Activated T-cell treated with anti-CD3 and anti-CD28 coated beads for 4 hours (primary cell): ENCODE measurements at places on chromosomes 4 and X.

- no peak for DNase-seq
These were observed 48.8 kb downstream of the FAM120C start for GRCh38 chrX:54134269-54134668.

GRCh38 chr4:185227713-185228278, 18.4 kb downstream of the SNX25 start:
- no peak for DNase-seq

DNA sequence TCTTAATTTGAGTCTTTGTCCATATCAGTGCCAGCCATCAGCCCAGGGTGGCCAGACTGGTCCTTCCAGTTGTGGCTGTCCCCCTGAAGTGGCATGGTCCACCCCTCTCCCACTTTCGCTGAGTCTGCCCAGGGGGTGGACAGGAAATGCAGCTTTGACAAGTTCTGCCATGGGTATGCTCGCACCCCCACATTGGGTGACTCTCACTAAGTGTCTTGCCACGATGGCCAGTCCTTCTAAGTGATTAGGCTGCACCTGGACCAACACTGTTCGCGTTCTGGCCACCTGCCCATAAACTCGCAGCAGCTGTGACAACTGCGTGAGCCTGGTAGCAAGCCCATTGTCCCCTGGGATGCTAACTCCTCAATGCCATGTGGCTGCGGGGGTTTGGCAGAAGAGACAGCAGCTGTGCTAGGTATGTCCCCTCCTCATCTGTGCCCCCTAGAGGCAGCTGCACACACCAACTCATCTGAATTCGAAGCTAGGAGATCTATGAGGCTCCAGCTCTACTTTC, 10.0 kb upstream of the LNX1 start:
- DNase-seq, result no peak

DNA sequence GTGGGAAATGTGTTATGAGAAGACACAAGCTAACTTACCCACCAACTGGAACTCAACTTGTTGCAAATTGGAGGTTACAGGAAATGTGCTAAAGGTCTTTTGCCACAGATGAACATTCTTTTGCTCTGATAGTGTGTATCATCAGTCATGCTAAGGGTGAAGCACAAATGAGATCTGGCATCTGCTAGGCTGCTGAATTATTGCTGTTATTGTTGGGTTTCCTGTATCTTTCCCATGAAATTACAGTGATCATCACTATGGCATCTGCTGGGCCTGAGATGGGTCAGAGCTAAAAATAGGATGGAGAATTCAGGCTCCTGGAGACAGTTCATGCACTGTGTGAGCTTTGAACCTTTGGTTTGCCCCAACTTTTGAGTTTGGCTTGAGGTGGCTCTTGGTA, 124.5 kb downstream of the NPNT start:
- DNase-seq, result no peak

DNA sequence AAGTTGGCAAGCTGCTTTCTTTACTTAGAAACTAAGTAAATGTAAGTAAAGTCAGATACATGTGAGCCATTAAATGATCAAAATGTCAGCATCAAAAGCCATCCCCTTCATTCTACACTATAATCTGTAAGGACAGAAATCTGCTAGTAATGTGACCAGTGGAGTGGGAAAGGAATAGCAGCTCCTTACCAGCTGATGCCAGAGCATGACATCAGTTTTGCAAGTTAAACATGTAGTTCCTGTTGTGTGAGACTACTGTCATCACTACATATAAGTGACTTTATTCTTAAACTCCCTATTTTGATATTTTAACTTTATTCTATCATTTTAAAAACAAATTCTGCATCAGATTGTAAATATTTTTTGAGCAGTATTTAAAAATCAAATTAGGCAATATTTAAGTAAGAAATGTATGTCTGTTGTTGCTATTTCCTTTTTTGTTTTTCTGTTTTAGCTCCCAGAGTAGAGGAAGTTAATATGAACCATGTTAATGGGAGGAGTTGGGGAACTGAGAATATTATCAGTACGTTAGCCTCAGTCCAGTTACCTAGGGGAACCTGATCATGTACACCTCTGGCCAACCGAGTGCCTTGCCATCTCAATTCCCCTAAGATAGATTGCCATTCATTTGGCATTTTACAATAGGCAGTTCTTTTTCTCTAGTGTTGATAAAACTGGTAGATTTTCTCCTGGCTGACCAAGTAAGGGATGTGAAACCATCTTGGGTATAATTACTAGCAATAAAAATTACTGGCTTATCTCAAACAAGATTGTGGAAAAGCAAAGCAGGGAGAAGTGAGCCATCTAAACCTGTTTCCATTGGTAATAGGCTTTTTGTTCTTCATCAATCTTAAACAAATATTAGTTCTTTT, 34.7 kb downstream of the CCNI start:
- no peak for DNase-seq

DNA sequence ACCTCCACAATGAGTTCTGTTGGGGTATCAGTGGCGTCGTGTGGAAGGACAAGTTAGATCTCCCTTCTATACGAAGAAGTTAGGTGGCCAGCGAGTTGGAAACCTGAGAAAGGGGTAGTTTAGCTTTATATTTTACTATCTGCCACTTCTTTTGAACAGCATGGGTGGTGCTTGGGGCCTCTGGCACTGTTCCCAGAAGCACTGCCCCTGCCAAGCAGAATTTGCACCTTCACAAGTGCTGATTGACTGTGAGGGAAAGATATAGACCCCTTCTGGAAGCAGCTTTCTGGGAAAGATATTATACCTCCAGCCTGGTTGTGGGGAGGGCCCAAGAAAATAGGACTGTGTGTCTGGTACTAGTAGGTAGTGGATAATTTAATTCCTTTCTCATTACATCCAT, 246.9 kb downstream of the FBXO8 start:
- DNase-seq, result no peak

DNA sequence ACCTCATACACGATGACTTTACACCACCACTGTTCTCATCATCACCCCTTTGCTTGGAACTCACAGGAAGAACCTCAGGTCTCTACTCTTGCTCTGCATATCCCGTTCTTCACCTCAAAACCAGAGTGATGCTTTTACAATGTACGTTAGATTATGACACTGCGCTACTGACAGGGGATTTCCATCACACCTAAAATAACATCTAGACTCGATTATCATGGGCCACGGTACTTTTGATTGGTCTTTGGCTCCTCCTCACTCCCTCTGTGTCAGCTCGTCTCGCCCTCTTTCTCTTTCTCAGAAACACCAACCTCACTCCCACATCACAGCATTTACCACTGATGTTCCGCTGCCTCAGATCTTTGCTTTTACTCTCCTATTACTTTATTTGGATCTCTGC, 172.4 kb downstream of the TLL1 start:
- DNase-seq, result no peak

DNA sequence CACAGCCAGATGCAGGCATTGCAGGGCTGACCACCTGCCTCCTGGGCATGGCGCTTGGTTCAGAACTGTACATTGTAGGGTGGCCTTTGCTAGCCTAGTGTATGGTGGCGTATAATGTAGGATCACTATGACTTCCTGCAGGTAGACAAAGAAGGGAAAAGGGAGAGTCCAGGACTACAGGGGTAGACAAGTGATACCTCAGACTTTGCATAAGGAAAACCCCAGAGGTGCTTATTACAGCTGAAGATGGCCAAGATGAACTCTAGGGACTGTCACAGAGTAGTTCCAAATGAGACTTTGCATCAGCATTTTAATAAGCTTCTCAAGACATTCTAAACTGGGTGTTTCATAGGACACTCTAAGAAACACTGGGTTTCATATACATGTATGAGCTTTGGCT, 116.4 kb upstream of the PUDP start:
- no peak for DNase-seq

DNA sequence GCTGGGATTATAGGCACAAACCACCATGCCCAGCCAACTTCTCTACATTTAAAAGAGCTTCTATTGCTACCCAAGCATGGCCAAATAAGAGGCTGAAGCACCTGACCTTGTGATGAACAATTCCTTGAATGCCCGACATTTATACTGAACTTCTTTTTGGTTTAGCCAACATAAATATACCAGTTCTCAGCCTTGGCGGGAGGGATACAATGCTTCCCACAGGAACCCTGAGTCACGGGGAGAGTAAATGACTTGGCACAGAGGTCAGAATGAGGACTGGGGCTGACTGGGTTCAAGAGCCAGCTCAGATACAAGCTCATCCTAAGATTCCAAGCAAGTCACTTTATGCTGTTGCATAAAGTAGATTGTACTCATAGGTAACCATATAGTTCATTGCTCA, 6.1 kb downstream of the HOPX start:
- DNase-seq, result no peak

- no peak for DNase-seq
These were observed 69.2 kb downstream of the PRDM5 start for GRCh38 chr4:120853161-120853935.

GRCh38 chrX:133350751-133351150, 64.5 kb downstream of the GPC4 start:
- DNase-seq, result no peak

DNA sequence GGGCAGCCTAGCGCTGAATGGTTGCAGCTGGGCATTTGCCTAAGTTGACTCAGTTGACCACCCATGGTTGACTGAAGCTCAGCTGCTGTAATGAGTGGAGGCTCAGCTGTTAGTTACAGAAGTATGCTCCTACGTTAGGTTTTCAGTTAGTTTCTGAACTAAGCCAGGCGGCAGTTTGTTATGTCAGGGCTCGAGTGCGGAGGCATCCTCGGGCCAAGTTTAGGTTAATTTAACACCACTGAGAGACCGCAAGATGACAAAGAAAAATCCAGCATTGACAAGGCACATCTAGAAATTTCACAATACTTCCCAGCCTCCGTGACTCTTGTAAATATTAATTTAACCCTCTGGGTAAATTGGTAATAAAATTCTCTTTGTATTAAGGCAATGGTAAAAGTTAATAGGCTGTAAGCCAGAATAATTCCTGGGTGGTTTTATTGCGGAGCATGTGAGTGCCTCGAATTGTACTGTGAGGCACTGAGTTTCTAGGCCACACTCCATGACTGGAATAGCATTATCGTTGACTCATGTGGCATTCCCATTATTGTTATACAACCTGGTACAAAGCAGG, 33.1 kb upstream of the CDKN2AIP start:
- no peak for DNase-seq

GRCh38 chr4:16120720-16121119, 36.9 kb upstream of the PROM1 start:
- no peak for DNase-seq

DNA sequence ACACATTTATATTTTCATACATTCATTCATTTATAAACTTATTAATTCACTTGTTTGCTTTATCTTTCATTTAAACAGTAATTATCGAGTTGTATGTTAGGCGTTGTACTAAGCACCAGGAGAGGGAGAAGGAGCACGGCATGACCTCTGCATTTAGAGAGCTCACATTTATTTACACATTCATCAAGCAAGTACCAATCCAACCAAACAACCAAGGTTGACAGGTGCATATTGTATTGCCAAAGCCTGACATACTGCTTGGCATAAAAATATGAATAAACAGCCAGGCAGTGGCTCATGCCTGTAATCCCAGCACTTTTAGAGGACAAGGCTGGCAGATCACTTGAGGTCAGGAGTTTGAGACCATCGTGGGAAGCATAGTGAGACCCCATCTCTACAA, 37.0 kb upstream of the CLNK start:
- no peak for DNase-seq

GRCh38 chr4:137421796-137422195, 110.5 kb downstream of the PCDH18 start:
- DNase-seq, result no peak

DNA sequence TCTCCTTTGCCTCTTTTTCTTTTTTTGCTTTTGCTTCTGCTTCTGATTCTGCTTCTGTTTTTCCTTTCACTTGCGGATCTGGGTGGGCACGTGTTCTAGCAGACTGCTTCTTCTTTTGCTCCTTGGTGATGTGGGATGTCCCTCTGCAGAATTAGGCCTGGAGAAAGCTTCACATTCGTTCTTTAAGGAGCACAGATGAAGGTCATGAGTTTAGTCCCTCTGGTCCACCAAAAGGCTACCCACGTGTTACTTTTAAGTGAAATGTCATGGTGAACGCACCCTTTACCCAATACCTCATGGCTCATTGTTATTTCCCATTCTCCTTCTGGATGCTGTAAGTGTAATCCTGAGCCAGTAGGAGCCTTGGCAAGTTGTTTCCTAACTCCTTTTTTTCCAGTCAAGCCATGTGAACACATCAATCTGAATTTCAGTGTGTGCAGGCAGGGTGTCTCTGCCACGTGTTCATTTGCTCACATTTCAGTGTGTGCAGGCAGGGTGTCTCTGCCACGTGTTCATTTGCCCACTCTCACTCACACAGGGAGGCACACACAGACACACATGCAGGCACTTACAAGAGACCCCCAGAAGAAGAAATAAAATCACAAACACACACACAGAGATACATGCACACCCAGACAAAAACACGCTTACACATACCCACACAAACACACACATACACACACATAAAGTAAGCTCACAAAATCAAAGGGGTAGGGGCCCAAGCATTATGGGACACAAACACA, 36.9 kb downstream of the NBDY start:
- no peak for DNase-seq

DNA sequence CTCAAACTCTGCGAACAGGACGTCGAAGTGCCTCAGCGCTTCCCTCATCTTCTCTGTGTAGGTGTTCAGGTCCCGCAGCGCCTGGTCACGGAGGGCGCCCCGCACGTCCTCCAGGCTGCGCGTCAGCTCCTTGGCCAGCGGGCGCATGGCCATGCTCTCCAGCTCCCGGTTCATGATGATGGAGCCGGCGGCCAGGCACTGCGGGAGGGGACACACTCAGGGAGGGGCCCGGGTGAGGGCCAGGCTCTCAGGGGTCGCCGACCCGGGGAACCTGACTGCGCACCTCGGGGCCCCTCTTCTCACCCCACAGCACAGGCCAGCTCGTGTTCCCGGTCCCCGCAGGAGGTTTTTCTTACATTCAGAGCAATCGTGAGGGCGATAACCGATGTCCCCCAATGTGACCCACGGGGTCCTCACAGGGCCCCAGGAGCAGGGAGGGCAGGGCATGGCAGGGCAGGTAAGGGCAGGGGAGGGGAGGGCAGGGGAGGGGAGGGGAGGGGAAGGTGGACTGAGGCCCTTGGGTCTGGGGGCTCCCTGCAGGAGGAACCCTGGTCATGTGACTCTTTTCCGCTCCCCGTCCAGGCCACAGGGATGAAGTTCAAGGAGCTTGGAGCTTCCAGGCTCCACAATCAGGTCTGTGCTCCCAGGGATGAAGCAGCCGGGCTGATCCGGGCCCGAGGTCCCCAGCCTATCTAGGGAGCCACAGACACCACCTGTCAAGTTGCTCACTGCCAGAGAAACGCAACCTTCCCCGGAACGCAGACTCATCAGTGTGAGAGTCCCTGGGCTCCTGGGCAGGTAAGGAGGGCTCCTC, 77.8 kb upstream of the MXD4 start:
- DNase-seq, result no peak

DNA sequence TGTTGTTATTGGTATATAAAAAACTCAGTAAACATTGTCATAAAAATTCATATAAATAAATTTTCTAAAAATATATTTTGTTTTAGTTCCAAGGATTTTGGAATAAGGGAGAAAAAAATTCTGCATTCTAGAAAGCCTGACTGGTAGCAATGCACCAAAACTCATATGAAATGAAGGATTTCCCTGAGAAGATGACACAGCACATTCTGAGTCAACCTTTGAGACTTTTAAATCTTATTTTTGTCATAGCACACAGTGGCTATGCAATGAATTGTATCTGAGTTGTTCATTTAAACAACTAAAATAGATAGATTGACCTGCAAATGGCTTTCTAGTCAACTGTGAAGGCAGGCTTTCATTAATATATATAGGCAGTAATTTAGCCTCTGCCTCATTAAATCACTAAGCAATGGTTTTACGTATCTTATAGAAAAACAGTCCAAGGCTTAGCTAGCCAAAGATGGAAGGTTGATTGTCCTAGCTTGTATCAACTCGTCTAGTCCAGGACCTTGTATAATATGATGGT, 239.1 kb upstream of the NEIL3 start:
- DNase-seq, result no peak

- DNase-seq, result no peak
These were observed 116.8 kb upstream of the ZCCHC13 start for GRCh38 chrX:74187211-74187610.
